ENCODE measurements at places on chromosomes 7 and 10.

DNA sequence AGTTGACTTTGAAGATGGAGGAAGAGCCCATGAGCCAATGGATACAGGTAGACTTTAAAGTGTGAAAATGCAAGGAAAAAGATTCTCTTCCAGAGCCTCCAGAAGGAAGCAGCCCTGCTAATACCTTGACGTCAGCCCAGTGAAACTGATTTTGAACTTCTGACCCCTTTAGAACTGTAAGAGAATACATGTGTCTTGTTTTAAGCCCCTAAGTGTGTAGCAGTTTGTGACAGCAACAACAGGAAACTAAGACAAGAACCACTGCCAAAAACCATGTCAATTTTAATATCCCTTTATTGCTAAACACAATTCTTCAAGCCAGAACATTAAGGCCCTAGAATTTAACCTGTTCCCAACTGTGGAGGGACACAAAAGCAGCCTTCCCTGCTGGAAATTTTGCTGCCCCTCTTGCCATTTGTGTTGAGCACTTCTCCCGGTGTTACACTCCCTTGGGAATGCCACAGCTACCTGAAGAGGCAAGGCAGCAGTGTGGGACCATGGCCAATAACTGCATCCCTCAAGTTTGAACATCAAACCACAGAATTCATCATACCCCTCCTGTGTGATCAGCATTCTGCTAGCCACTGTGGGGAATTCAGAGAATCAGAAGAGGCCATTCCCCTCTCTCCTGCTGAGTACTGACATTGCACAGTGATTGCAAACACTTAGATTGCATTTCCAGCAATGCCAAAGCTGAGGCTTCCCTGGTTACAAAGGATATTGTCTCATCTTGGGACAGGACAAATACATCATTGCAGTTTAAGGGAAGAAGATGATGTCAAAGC lies 12.3 kb upstream of the CCDC172 start:
- DNase-seq, result peak; percentile 18

DNA sequence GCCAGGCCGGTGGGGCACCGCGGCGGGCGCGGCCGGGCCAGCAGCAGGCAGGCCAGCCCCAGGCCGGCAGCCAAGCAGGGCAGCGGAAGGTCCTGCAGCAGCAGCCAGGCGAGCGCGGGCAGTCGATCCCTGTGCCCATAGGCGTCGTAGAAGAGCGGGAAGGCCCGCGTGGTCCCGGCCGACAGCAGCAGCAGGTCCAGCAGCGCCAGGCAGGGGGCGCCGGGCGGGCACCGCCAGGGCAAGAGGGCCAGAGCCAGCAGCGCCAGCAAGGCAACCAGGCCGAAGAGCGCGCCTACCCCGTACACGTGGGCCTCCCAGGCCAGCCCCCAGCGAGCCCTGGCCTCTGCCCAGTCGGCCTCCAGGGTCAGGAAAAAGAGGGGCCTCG lies 8.4 kb upstream of the RBM28 start:
- DNase-seq, result peak; percentile 37

DNA sequence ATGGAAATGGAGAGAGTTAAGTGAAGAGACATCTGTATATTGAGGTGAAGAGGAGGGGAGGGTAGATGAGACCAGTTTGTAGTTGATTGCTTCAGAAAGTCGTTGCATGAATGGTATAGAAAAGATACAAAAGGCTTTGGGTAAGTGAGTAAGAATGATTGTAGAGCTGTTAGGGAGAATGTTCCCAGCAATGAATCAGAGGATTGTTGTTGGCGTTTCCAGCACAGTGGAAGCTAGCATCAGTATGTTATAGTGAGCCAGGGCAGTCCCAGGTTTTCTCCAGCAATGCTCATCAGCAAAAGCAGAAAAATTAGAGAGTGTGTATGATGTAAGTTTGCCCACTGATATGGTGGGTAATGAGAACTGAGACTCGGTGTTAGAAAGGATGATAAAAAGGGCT lies 15.4 kb upstream of the CDK6 start:
- DNase-seq, result no peak

GRCh38 chr7:70597066-70597465 lies 534.9 kb upstream of the GALNT17 start:
- DNase-seq, result no peak

- peak; percentile 73 for DNase-seq
Measured at GRCh38 chr7:12889391-12889790, 202.0 kb downstream of the ARL4A start.

GRCh38 chr10:68156373-68157185 lies 47.3 kb downstream of the MYPN start:
- peak; percentile 73 for DNase-seq
